A549 treated with GW870086 at 1 μM for 4 hours (cell line): ENCODE measurements at places on chromosomes 5 and 9. TPM values are rescaled to one million over a fixed set of nuclear protein-coding genes. Genes with fewer than 3 reads are reported as not detected.

PKD2L2 gene
- total RNA-seq = not detected in 5 replicates

MYOZ3 gene
- 0.06 to 0.22 TPM in 2 of 5 replicates, not detected in the others for total RNA-seq

GABRA6 gene
- total RNA-seq = not detected in 5 replicates

SLC9A3 gene
- total RNA-seq = 1.7 to 2.5 TPM (median 2.0 TPM) in 5 replicates

LCN1 gene
- 0.18 TPM in 1 of 5 replicates, not detected in the others for total RNA-seq

INSL4 gene
- 16.5 to 21.2 TPM (median 17.9 TPM) in 5 replicates for total RNA-seq

PAXX gene
- 47.9 to 81.3 TPM (median 74.1 TPM) in 5 replicates for total RNA-seq

EIF4E1B gene
- total RNA-seq = not detected in 5 replicates

PHF24 gene
- 0.07 to 0.29 TPM (median 0.16 TPM) in 5 replicates for total RNA-seq

NOXA1 gene
- total RNA-seq = 0.91 to 2.0 TPM (median 1.3 TPM) in 5 replicates

TLR4 gene
- 0.08 to 0.16 TPM (median 0.10 TPM) in 5 replicates for total RNA-seq

OBP2B gene
- total RNA-seq = not detected in 5 replicates

CYLC2 gene
- total RNA-seq = not detected in 5 replicates

CCL28 gene
- total RNA-seq = 0.07 to 0.23 TPM (median 0.13 TPM) in 5 replicates

OLFML2A gene
- 22.6 to 34.2 TPM (median 33.2 TPM) in 5 replicates for total RNA-seq

MAMDC4 gene
- total RNA-seq = 2.5 to 5.8 TPM (median 3.1 TPM) in 5 replicates

MARVELD2 gene
- total RNA-seq = 2.2 to 3.2 TPM (median 2.4 TPM) in 5 replicates

CD74 gene
- 0.12 TPM in 1 of 5 replicates, not detected in the others for total RNA-seq

RBM27 gene
- total RNA-seq = 8.4 to 13.8 TPM (median 11.7 TPM) in 5 replicates

IL33 gene
- total RNA-seq = 0.31 to 0.47 TPM (median 0.41 TPM) in 4 of 5 replicates, not detected in the other

CCL21 gene
- total RNA-seq = not detected in 5 replicates

SCGB3A2 gene
- total RNA-seq = not detected in 5 replicates

MLANA gene
- total RNA-seq = not detected in 5 replicates

MRPL36 gene
- 95.0 to 124 TPM (median 118 TPM) in 5 replicates for total RNA-seq

EGFLAM gene
- 0.11 to 0.51 TPM (median 0.17 TPM) in 5 replicates for total RNA-seq

CDK9 gene
- total RNA-seq = 43.2 to 45.6 TPM (median 44.8 TPM) in 5 replicates

LCN10 gene
- not detected in 5 replicates for total RNA-seq

HK3 gene
- total RNA-seq = 0.05 to 0.13 TPM in 2 of 5 replicates, not detected in the others

FAM200C gene
- 1.5 to 2.0 TPM (median 1.8 TPM) in 5 replicates for total RNA-seq

INSYN2B gene
- 0.37 to 0.71 TPM (median 0.39 TPM) in 5 replicates for total RNA-seq

APBA1 gene
- total RNA-seq = 0.13 to 0.48 TPM (median 0.15 TPM) in 5 replicates

AQP3 gene
- total RNA-seq = 11.9 to 18.2 TPM (median 15.1 TPM) in 5 replicates

BASP1 gene
- 224 to 273 TPM (median 254 TPM) in 5 replicates for total RNA-seq

SHB gene
- total RNA-seq = 37.8 to 54.5 TPM (median 52.7 TPM) in 5 replicates

FOXD4L3 gene
- total RNA-seq = 0.11 to 0.12 TPM in 2 of 5 replicates, not detected in the others

PCDHB11 gene
- total RNA-seq = 0.08 to 0.12 TPM (median 0.10 TPM) in 4 of 5 replicates, not detected in the other

PCDHA9 gene
- total RNA-seq = 0.02 to 0.07 TPM in 2 of 5 replicates, not detected in the others

DMRT3 gene
- total RNA-seq = not detected in 5 replicates

FOXD4 gene
- 0.24 to 0.83 TPM (median 0.44 TPM) in 5 replicates for total RNA-seq

OMD gene
- not detected in 5 replicates for total RNA-seq

NSG2 gene
- 0.25 TPM in 1 of 5 replicates, not detected in the others for total RNA-seq

FCN2 gene
- not detected in 5 replicates for total RNA-seq

GPX8 gene
- 30.5 to 40.2 TPM (median 36.6 TPM) in 5 replicates for total RNA-seq

AFAP1L1 gene
- total RNA-seq = 7.8 to 9.5 TPM (median 9.1 TPM) in 5 replicates

ANKRD55 gene
- total RNA-seq = 0.07 TPM in 1 of 5 replicates, not detected in the others

WHRN gene
- 4.4 to 7.5 TPM (median 6.8 TPM) in 5 replicates for total RNA-seq

NAIP gene
- total RNA-seq = 0.18 to 0.70 TPM (median 0.48 TPM) in 5 replicates

NUP188 gene
- total RNA-seq = 37.0 to 45.2 TPM (median 38.9 TPM) in 5 replicates

NACC2 gene
- 27.5 to 38.0 TPM (median 35.5 TPM) in 5 replicates for total RNA-seq

TSSK1B gene
- not detected in 5 replicates for total RNA-seq

FOXI1 gene
- not detected in 5 replicates for total RNA-seq

PCA3 gene
- total RNA-seq = not detected in 5 replicates

IL9 gene
- not detected in 5 replicates for total RNA-seq
